ENCODE measurements at places on chromosomes 1 and 21.

DNA sequence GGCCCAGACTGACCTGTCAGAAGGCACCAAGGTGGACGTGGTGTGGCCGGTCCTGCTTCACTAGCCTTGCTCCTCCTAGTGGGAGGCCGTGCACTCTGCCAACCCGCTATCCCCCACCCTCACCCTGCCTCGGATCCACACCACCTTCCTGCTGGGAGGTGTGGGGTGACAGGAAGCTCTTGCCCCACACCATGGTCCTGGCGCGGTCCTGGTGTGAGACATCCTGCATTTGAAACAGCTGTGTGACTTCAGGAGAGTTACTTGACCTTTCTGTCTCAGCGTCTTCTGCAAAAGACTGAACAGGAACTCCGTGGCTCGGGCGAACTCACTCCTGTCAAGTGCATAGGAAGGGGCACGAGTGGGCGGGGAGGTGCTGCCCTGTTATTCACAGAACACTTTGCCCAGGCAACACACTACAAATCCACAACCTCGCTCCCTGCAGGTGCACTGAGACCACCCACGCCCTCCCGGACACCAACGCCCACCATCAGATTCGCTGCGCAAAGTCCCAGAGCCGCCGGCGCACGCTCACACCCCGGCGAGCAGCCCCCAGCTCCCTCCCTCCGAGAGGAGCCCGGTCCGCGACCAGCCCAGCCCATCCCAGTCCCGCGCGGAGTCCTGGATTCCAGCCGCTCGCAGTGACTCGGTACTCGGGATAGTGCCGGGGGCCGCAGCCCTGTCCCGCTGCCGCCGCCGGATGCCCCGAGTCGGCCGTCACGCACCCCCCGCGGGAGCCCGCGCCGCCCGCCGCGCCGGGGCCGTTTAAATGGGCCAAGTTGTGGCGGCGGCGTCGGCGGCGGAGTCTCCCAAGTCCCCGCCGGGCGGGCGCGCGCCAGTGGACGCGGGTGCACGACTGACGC is at the start of gene SAMD11:
Gene SAMD11, plus strand, starts transcription at position 793 of the 860 bp plus-strand sequence. CDS start 509 bp downstream, outside the sequence.
- DNase-seq: peak; percentile 55
- peak within 1 kb of the TSS; percentile 49 for H3K27ac ChIP-seq
- peaks cover 15% of the 10 kb centered on the region for H3K4me1 ChIP-seq
- H3K36me3 ChIP-seq: no peaks in the 10 kb centered on the region
- peak within 1 kb of the TSS; percentile 64 for H3K4me3 ChIP-seq
- peaks cover 51% of the 10 kb centered on the region for H3K27me3 ChIP-seq

DNA sequence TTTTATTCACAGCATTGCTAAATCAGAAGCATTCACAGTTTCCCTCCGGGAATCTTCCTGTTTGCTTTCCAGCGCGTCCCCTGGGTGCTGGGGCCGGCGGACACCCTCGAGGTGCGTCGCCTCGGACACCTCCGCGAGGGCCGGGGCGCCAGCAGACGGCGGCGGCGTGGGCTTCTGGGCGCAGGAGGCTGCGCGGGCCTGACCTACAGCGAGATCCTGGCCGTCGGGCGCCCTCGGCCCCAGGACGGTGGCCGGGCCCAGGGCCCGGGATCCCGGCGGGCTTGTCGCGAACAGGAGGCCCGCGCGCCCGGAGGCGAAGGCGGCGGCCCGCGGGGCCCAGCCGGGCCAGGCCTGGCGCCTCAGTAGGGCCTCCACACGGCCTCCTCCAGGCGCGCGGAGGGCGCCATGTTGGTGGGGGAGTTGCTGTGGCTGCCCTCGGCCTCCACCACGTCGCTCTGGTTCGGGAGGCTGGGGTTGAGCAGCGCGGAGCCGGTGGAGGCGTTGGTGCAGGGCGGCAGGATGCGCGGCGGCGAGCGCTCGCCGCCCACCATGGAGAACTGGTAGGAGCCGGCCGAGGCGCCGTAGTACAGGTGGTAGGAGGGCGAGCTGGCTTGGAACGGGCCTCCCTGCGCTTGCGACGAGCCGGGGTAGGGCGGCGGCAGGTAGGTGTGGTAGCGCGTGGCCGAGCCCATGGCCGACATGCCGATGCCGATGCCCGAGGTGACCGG is 123.1 kb downstream of the CLIC6 start:
- peaks cover 40% of the 10 kb centered on the region for H3K36me3 ChIP-seq
- H3K27ac ChIP-seq: no peak overlapping the region
- no peaks in the 10 kb centered on the region for H3K27me3 ChIP-seq
- H3K4me1 ChIP-seq: no peaks in the 10 kb centered on the region
- no peak for DNase-seq

- H3K36me3 ChIP-seq: no peaks in the 10 kb centered on the region
- no peak overlapping the region for H3K27ac ChIP-seq
- peaks cover 2% of the 10 kb centered on the region for H3K4me1 ChIP-seq
These were observed 13.7 kb downstream of the PPP1R12B start for GRCh38 chr1:202362212-202362611.

- no peak for DNase-seq
- H3K27ac ChIP-seq: no peak overlapping the region
- no peaks in the 10 kb centered on the region for H3K4me1 ChIP-seq
These were observed 10.8 kb downstream of the HMGB4 start for GRCh38 chr1:33874636-33875035.

DNA sequence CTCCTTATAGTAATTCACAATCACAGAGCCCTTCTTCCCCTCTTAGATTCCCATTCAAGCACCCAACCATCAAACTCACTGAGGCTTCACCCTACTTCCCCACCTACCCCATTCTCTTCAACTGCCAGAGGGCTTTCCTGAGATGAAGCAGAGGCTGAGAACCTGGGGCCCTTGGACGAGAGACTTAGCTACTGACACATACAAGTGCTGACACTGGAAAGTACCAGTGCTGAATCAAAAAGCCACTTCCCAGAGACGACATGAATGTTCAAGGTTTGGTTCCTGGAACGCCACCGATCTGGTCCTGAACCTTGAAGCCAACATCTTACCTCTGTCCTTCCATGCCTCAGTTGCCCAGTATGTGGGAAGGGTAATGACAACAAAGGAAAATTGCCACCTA is 16.6 kb upstream of the RAP1A start:
- peak overlapping the region; percentile 96 for H3K27ac ChIP-seq
- H3K36me3 ChIP-seq: peaks cover 8% of the 10 kb centered on the region
- H3K4me3 ChIP-seq: peak overlapping the region; percentile 70
- no peaks in the 10 kb centered on the region for H3K27me3 ChIP-seq
- DNase-seq: peak; percentile 83

All from activated CD4-positive, alpha-beta memory T cell treated with anti-CD3 and anti-CD28 coated beads for 36 hours (primary cell).